ENCODE measurements at places on chromosomes 2 and 18.

GRCh38 chr18:48550101-48550729 lies 11.4 kb downstream of the CTIF start:
- no peak for DNase-seq

DNA sequence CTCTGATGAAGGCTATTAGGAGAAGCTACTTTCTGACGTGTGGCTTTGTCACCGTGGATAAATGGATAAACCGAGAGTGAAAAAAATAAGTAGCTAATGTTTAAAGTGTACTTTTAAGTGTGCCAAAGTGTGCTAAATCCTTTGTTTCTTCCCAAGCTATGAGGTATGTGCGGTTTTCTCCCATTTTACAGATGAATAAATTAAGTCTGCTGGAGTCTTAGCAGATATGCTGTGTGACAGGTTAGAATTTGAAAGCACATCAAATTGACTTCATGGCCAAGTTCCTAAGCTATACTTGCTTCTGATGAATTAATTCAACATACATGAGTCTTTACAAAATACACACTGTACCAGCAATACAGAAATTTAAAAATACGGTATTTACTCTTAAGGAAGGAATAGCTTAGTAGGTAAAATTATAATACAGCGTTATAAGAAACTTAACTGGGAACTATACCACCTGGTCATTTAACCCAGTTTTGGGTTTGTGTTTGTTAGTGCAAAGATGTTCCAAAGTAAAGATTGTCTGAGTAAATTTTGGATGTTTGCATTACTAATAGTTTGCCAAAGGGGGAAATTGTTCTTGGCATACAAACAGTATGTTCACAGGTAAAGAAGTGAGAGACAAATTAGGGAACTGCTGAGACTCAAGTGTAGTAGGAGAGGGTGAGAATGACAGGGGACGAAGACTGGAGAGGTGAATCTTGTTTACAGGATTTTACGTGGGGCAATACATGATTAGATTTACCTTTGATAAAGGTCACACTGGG lies 1.4 kb downstream of the AGPS start:
- no peak for DNase-seq

DNA sequence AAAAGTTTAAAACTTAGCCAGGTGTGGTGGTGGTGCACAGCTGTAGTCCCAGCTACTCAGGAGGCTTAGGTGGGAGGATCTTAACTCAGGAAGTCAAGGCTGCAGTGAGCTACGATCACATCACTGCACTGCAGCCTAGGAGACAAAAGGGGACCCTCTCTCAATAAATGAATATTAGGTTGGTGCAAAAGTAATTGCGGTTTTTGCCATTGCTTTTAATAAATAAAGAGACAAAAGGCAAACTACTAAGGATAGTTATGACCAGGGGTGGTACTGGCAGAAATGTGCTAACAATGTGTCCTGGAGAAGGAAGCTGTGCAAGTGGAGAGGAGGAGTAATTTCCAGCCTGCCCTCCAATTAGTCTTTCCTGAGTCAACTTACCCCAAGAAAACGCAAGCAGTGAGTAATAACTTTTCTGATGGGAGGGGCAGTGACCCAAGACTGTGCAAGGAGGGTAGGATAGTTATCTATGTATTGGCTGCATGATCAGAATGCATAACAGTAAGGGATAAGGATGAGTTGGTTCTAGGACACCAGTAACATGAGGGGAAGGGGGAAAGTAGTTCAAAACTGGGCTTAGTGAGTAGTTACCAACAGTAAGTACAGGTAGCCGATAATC lies 1.5 kb downstream of the EXOC6B start:
- DNase-seq = no peak

GRCh38 chr18:1585881-1586488 lies 681.3 kb downstream of the ADCYAP1 start:
- no peak for DNase-seq

GRCh38 chr2:101038455-101039255 lies 36.6 kb downstream of the RPL31 start:
- DNase-seq = no peak

GRCh38 chr2:126990605-126991532 lies 92.2 kb downstream of the TEX51 start:
- no peak for DNase-seq

GRCh38 chr2:176457481-176457880 lies 188.2 kb downstream of the MTX2 start:
- DNase-seq = no peak

- DNase-seq = no peak
Measured at GRCh38 chr2:128505575-128506526, 187.2 kb upstream of the HS6ST1 start.

DNA sequence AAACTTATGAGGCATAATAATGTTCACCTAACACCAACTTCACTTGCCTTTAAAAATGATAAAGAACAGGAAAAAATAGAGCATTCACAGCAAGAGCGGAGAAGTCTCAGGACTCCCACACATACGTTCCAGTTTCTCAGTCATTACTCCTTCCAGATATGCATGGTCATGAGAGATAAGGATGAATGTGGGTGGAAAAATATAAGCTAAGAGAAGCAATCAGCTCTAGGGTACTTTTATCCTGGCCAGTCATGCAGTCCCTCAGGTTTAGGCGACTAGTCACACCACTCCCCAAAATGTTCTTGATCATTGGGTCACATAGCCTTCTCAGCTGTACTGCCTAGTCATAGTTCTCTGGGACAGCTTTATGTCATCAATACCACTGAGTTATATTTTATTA lies 29.2 kb upstream of the CCDC178 start:
- no peak for DNase-seq

GRCh38 chr18:58249712-58250111 lies 205.7 kb downstream of the NEDD4L start:
- DNase-seq = no peak

GRCh38 chr2:9634133-9634532 lies 3.3 kb upstream of the YWHAQ start:
- no peak for DNase-seq

GRCh38 chr2:114421781-114422180 lies 20.7 kb upstream of the DPP10 start:
- no peak for DNase-seq

GRCh38 chr2:201450954-201451291 lies 335 bp downstream of the TRAK2 start:
- DNase-seq = no peak

- no peak for DNase-seq
Measured at GRCh38 chr18:24726727-24727492, 266.5 kb downstream of the HRH4 start.

DNA sequence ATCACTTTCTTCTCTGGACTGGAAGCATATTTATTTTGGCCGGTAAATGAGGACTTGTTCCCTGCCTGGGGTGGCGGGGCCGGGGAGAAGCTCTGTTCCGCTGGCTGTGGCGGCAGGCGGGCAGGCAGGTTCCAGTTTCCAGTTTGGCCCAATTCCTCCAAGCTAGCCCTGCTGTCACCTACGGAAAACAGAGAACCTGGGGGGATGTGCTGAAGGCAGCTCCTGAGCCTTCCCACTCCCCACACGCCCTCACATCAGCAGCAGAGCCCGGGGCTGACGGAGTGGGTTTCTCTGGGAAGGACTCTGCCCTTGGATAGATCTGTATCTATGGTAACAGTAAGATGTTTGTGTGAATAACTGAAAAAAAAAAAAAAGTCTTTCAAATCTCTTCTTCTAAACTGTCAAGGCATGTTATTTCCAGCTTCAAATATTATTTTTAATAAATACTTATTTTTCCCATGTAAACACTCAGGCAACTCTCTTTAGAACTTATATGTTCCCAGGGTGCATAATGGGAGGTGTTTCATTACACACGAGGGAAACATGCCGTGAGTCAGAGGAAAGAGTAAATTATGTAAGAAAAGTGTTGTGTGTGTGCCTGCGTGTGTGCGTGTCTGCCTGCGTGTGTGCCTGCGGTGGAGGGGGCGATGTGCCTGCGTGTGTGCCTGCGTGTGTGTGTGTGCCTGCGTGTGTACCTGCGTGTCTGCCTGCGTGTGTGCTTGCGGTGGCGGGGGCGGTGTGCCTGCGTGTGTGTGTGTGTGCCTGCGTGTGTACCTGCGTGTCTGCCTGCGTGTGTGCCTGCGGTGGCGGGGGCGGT lies 116.1 kb upstream of the ZNF516 start:
- no peak for DNase-seq

DNA sequence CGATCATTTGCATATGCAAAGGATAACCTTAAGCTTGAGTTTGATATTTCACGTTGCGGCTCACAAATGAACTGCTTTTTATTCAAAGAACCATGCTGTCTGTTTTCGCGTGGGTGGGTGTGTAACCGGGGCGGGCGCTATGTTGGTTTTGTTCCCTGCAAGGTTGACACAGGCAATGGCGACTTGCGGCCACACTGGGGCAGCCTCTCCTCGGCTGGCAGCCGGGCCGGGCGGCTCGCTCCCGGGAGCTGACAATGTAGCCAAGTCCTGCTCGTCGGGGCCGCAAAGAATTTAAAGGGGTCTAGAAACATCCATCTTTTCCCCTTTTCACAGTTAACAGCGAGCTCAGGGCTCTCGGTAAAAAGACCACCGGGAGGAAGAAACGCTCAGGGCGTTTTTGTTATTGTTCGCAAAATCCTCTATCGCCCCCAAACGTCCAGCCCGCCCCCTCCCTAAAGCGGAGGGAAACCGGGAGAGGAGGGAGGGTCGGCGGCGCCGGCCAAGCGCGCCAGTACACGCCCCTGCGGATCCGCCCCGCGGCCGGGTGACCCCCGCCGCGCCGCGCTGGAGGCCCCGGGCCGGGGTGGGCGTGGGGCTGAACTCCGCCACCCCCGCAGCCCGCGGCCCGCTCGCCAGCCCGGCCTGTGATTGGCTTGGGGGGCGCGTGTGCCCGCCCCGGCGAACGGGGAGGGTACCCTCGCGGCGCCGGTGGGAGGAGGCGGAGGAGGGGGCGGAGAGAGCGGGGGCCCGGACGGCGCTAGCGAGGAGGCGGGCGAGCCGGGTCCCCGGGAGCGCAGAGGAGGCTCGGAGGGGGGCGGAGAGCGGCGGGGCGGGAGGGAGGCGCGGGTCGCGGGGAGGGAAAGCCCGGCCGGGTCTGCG lies at the start of gene NEDD4L:
Gene NEDD4L, plus strand, starts transcription at position 736 of the 879 bp plus-strand sequence. CDS start 435 bp downstream, outside the sequence.
- DNase-seq = peak; percentile 71

DNA sequence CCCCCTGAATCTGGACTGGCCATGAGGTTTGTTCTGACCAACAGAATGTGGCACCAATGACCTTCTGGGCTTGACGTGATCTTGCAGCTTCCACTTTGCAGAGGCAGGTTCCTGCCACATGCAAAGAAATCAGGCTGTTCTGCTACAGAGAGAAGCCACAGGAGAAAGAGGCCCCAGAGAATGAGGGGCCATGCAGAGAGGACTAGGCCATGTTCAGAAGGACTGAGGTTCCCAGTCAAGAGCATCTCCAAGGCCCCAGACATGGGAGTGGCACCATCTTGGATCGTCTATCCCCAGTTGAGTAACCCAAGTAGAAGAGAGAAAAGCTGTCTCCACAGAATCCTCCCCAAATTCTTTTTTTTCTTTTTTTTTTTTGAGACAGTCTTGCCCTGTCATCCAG lies 131.1 kb downstream of the ZBTB7C start:
- no peak for DNase-seq

- DNase-seq = no peak
Measured at GRCh38 chr2:233339427-233339826, 14.9 kb upstream of the DGKD start.

- no peak for DNase-seq
Measured at GRCh38 chr2:167424221-167424620, 535.9 kb downstream of the XIRP2 start.

DNA sequence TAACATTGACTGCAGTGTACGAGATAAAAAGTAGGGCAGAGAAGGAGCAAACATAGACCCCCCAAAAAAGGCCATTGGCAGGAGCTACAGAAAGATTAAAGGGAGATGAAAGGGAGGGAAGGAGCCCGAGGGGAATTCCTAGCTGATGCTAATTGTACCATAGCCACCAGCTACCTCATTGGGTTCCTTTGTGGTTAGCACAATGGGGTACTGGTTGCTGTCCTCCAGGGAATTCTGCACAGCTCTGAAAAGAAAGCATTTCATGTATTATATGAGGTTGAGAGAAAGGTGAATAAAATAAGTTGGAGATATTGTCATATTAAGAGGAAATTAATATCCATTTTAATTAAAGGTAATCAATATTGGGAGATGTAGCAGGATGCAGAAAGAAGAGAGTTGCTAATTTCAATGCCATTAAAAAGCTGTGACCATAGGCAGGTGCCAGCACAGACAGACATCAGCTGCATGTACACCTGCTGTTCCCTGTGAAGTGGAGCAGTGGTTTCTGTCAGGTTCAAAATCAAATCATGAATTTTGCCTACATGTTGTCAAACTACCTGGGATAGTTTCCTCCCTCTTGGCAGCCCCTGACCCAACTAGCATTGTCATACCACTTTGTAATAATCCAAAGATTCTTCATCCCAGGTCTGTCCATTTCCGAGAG lies 185.4 kb upstream of the DLGAP1 start:
- DNase-seq = no peak

- DNase-seq = no peak
Measured at GRCh38 chr2:197240421-197241041, 70.0 kb downstream of the ANKRD44 start.

DNA sequence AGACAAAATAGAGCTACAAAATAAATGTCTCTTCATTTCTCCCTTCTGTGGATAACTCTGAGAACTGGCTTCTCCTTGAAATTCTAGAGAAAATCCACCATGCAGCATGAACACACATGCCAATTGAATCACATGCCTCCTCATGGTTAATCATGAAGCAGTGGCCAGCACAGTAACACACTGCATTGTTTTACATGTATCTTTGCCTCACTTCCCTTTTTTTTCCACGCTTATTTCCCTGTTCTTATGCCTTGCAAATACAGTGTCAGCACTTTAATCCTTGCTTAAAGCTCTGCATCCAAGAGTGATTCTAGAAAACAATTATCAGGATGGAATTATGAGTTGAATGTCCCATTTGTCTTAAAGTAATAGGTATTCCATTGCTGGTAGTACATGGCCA lies 50.3 kb upstream of the ZBTB7C start:
- DNase-seq = no peak

GRCh38 chr2:127508631-127509034 lies 17.7 kb downstream of the IWS1 start:
- DNase-seq = no peak

- DNase-seq = no peak
Measured at GRCh38 chr2:160141419-160141818, 58.7 kb downstream of the ITGB6 start.

DNA sequence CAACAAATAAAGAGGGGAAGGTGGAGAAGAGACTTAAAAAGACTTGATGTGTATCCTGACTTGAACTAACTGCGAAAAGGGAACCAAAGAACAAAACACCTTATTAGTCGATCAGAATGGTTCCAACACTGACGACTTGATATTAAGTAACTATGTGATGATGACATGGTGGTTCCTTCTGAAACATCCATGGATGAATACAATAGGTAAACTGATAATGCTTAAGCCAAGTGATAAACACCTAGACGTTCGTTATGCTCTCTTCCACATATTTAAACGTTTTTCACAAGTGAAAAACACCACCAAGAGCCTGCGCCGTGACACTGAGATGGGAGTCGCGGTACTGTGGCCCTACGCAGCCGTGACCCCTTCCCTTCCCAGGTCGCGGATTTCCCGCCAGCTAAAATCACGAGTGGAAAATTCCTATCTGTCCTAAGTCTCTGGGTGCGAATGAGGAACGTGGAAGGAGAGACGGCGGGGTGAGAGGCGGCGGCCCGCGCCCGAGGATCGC lies 797 bp downstream of the TTC32 start:
- no peak for DNase-seq

Data from C1 segment of cervical spinal cord (tissue), 14 donors.